ENCODE measurements at places on chromosomes 1 and 21. TPM values are rescaled to one million over a fixed set of nuclear protein-coding genes. Genes with fewer than 3 reads are reported as not detected.

The SYTL1 gene
- total RNA-seq, result 1.1 TPM

The PGLYRP4 gene
- total RNA-seq, result not detected

The SLC16A4 gene
- total RNA-seq, result 2.1 TPM

The AIM2 gene
- 0.57 TPM for total RNA-seq

The OLFM3 gene
- not detected for total RNA-seq

DNA sequence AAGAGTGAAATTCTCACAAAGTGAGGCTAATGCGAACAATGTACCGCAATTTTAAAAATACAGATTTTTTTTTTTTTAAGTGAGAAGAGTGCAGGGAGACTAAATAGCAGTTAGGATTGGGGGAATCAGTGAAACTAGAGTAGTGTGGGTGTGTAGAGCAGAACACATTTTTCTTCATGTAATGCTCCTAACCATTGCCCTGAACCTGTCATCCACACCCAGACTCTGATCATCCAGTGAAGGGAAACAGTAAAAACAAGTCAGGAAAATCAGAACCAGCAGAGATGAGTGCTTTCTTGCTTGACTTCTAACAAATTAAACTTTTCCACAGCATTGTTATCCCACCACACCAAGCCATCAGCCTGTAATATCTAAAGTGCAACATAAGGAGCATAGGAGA is 9.1 kb downstream of the CADM3 start:
- DNase-seq, result no peak

GRCh38 chr1:187948170-187948794 is 1119.5 kb downstream of the PLA2G4A start:
- DNase-seq, result no peak

DNA sequence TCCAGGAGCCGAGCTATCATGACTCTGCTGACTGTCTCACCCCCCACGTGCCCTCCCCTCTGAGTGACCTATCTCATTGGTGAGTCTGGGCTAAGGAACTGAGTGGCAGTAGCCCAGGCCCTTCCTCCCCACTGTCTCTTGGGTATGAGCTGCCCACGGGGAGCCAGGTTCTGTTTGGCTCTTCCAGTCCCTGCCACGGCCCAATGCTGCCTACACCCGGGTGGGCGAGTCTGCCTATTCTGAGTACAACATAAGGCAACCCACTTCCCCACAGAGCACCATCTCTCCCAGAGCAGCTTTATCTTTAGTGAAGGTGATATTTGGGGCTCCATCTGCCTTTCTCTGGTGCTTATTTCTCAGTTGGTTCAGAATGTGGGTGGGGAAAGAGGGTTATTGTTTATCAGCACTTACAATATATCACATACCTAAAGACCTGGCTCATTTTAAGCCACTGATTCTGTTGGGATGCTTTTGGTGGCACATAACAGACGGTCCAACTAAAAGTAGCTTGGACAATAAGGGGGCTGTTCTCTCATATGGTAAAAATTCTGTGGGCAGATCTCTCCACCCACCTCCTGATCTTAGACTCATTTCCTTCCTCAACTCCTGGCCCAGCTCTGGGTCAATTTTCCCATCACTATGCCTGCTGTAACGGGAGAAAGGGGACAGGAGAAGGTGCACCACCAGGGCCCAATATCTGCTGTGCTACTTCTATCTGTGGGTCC is 27.7 kb upstream of the VWA5B1 start:
- no peak for DNase-seq

- DNase-seq, result no peak
Observed at GRCh38 chr1:63810936-63811469, 37.2 kb downstream of the ROR1 start.

DNA sequence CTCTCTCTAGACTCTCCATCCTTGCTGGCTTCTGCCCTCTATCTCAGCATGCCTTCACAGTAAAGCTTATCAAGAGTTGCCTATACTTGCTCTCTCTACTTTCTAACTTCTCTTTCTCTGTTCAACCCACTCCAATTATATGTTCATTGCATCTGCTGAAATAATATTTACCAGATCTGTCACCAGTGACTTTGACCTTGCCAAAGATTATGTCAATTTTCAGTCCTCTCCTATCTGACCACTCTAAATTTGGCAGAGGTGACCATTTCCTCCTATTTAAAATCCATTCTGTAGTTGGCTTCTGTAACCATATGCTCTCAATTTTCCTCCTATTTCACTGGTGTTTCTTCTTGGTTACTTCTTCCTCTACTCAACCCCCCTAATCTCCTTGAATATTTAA is 38.8 kb upstream of the DR1 start:
- no peak for DNase-seq

GRCh38 chr1:59063501-59063900 is 233.4 kb upstream of the FGGY start:
- DNase-seq, result no peak

Data from left ventricle myocardium superior (tissue), 1 donor.